GF-D8 (cell line): ENCODE measurements at places on chromosomes 7 and 10.

DNA sequence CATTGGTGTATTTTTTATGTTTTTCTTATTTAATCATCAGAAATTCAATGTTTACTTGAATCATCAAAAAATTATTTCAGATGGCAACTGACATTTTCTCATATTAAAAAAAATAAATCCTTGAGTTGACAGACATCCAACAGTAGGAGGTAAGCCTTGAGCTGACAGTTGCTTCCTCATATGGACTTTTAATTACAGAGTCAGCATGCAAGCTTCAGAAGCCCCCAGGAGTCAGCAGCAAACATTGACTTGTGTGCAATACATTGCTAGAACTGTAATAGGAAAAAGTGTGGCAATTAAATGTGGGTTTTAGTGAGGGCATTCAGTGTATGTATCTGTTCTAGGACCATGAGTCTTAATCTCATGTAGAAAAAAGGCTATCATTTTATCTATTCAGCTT, 62.4 kb upstream of the TAS2R16 start:
- DNase-seq, result no peak

DNA sequence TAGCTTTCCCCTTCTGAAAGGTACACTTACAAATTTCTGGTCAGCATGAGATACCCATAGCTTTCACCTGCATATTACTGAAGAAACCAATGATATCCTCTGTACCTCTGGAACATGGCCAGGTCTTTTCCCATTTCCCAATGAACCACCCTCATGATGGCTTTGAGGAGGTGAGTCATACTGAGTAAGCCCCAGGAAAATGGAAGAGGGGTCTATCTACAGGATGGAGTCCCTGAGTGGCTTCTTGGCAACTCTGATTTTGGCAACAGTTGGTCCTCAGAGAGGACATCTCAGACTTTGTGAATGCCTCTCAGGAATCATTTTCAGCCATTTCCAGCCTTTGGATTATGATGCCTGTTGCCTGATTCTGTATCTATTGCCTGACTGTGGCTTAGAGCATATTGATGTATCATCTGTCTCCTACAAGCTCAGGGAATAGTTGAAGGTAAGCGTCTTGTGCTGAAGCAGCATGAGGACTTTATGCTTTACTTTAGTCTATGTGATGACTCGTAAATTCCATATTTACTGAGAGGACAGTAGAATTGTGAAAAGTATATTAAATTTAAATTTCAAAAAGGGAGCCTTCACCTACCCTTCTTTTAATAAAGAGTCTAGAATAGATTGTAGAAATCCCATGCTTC, 84.7 kb upstream of the DKK1 start:
- no peak for DNase-seq

- no peak for DNase-seq
These were observed 71.2 kb downstream of the GRB10 start for GRCh38 chr7:50711271-50712175.

GRCh38 chr7:128434413-128435326, 21.0 kb upstream of the HILPDA start:
- DNase-seq, result no peak

DNA sequence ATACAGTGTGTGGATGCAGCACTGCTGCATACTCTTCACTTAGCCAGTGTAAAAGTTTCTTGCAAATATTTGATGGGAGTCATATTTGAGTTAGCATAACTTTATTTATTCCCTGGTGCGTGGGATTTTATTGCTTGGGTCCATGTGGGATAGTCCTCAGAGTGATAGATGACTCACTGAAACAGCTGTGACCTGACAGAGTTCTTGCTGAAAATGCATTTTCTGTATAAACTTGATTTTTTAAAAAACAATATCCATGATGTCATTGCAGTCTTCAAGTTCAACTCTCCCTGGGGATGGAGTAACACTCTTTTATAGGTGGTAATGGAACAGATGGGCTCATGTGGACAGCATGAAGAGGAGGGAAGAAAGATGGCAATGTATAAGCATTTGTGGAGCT, 310.0 kb downstream of the PPP1R3A start:
- DNase-seq, result no peak

DNA sequence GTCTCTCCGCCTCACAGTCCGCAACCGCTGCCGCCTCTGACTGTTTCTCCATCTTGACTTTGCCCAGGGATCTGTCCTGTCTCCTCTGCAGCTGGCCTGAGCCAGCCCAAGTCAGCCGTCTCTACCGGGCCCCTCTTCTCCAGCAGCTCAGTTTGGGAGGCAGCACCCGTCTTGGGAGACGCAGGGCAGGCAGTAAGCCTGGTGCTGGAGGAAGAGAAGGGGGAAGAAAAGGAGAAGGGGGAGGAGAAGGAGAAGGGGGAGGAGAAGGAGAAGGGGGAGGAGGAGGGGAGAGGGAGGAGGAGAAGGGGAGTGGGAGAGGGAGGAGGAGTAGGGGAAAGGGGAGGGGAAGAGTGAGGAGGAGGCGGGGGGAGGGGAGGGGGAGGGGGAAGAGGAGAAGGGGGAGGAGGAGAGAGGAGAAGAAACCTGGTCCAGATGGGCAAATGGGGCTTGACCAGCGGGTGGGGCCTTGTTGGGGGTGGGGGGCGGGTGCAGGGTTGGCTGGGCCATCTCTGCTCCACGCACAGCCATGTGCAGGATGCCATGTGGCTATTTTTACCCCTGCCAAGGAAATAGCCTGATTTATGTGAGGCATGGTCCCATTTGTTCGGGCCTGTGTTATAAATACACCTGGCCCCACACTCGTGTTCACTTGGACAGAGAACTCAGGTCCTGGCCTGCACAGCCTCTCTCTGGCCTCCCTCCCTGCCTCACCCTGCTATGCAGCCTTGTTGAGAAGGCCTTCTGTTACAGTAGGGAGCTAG, 35.9 kb upstream of the FZD9 start:
- DNase-seq, result no peak

DNA sequence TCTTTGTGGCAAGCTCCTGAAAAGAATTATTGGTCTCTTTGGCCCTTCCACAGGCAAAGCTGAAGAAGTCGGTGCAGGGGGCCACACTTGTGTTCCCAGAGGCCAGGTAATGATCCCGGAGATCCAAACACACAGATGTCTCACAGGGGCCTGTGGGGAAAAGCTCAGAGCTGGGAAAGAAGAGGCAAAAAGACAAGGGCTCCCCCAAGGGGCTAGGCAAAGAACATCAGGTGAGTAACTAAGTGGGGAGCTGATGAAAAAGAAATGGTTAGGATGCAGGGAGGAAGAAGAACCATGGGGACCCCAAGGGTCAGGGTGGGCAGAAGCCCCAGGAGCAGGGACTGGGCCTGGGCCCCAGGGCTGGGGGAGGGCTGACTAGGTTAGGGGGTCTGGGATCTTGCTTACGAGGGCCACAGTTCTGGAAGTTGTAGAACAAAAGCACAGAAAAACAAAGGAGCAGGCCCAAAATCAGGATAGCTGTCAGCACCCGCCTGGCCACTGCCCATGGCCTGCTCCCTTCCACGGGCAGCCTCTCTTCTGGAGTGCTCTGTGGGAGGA, 1.1 kb downstream of the KEL start:
- no peak for DNase-seq

DNA sequence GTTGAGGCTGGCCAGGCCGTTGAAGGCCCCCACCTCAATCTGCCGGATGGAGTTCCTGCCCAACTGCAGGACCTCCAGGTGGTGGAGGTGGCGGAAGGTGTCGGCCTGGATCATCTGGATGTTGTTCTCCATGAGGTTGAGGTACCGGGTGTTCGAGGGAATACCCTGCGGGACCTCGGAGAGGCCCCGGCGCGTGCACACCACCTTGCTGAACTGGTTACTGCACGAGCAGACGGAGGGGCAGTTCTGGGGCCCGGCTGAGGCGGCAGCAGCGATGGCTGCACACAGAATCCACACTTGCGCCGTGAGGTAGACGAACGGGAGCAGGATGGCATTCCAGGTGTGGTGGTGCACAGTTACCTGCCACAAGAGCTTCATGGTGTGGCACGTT, 979 bp downstream of the LRRC4 start:
- DNase-seq, result no peak

GRCh38 chr10:3287572-3288445, 115.2 kb upstream of the PITRM1 start:
- DNase-seq, result no peak

- no peak for DNase-seq
These were observed 41.0 kb downstream of the TSPAN15 start for GRCh38 chr10:69492091-69492745.

DNA sequence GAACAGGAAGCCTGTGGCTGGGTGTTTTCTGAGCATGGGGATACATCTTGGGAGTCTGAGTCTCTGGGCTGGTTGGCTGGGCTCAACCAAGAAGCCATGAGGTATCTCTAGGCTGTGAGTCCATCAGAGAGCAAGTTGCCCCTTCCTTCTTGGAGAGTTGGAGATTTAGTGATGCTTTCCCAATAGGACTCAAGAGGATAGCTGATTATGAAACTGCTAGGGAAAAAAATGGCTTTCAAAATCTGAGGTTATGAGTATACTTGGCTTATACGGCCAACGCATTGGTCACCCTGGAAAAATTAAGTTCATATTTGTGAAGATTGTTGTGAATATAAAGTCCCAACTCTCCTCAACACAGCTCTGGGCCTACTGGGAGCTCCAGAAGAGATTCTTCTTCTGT, 162.7 kb upstream of the KMT2E start:
- DNase-seq, result no peak

DNA sequence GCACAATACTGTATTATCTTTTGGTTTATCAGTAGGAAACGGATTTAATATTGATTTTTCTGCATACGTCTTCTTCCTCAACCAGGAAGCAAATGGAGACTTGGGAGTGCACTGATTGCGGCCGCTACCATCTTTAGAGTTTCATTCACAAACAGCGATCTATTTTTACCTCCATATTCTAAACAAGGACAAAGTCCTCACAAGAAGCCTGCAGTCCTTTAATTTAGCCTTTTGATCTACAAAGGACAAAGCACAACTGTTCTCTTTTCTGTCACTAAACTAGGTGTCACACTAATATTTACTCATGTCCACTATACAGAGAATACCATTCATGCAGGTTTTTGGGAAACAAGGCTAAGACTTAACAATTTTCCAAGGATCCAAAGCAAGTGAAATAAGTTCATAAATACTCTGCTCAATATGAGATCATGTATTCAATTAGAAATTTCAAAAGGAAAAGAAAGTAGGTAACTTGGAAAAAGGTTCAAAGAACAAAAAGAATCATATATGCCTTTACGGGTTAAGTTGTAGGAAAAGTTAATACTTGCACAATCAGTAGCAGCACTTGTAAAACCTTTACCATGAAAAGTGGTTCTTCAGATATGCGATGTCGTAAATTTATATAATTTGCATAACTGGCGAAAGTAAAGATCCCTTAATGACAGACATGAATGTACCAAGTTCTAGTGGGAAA, 92.1 kb downstream of the UPF2 start:
- no peak for DNase-seq

GRCh38 chr10:92757066-92757710, 67.4 kb downstream of the HHEX start:
- DNase-seq, result peak; percentile 97
